Activated CD4-positive, alpha-beta T cell treated with anti-CD3 and anti-CD28 coated beads for 24 hours (primary cell): ENCODE measurements at places on chromosomes 3 and 15.

GRCh38 chr3:15361494-15362214 is 29.3 kb upstream of the SH3BP5 start:
- peak; percentile 39 for DNase-seq

DNA sequence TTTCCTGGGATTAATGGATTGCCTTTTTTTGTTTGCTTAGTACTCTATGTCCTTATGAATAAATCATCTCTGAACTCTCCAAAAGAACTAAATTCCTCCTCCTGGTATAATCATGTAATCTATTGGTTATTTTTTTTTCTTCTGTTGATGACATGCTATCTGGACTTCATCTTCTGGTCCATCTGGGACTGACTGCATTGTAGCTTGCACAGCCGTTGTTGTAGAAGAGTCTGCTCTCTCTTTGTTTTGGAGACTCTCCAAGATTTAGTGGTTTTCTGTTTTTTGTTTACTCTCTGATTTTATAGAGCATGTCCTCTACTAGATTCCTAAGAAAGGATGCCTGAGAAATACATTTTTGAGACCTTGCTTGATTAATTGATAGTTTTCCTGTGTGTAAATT is 19.1 kb downstream of the IREB2 start:
- DNase-seq: no peak

GRCh38 chr3:84978843-84979242 is 20.1 kb downstream of the CADM2 start:
- no peak for DNase-seq

- no peak for DNase-seq
These were observed 141.1 kb downstream of the FNDC3B start for GRCh38 chr3:172180473-172180872.

GRCh38 chr3:8767667-8768363 is 1.6 kb downstream of the OXTR start:
- no peak for DNase-seq

- DNase-seq: no peak
These were observed 16.1 kb upstream of the IL1RAP start for GRCh38 chr3:190497811-190498210.

GRCh38 chr3:61912158-61912557 is 350.8 kb downstream of the PTPRG start:
- DNase-seq: no peak

- no peak for DNase-seq
These were observed 163.3 kb downstream of the AKAP13 start for GRCh38 chr15:85543741-85544155.

GRCh38 chr15:45181491-45182285 is 6.1 kb downstream of the SHF start:
- DNase-seq: no peak

DNA sequence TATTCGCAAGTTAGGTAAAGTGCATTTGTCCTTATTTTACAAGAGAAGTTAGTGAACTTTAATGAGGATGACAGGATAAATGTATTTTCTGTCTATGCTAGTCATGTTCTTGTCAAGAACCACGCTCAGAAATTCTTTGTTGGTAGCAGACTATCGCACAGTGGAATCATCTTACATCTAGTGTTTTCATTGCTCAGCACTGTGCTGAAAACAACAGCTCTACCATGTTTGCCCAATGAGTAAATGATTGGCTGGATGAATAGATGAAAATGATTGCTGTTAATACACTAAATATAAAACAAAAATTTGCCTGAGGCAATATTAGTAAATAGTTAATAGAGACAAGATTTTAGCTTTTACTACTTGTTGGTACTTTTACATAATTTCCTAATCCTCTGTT is 265.3 kb upstream of the GOLIM4 start:
- no peak for DNase-seq

DNA sequence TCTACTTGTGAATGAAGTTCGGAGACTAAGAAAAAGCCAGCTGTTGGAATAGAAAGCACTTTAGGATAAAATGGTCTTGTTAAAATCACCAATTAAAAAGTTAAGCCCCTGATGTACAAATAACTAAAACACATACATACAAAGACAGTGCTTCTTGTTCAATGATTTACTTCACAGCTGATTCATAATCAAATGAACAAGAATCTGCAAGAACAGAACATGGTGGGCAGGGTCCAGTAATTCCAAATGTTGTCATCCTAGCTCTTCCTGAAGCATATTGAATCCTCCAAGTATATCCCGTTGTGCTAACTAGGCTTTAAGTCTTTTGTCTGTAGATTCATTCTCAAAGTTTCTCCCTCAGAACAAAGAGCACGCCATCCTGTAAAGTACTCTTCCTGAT is 24.5 kb downstream of the NIT2 start:
- no peak for DNase-seq

DNA sequence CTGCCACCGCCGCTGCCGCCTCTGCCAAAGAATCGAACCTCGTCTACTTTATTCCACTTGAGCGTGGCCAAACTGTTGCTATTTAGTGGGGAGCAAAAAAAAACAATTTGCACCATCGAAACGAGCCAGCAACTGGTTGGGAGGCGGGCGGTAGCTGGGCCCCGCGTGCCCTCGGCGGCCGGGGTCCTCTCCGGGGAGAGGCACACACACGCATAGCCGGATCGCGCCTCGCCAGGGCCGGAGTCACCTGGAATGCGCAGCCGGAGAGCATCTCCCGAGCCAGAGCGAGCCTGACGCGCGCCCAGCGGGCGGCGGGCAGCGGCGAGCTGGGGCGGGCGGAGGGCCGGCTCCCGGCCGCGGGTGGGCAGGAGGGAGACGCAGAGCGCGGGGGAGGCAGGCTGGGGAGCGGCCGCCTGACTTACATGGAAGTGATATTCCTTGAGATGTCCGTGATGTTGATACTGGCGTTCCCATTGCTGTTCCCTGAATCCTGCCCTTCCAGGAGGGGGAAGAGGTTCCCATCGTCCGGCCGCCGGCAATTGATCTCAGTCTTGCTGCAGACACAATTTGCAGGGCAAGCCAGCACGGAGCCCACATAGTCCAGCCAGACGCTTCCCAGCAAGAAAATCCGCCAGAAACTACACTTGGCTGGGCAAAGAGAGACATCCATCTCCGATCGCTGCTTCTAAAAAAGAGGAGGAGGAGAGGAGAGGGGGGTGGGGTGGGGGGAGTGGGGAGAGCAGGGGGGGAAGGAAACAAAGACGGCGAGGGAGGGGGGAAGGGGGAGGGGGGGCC is 858 bp downstream of the NTRK3 start:
- no peak for DNase-seq

GRCh38 chr3:141012571-141012970 is 38.6 kb upstream of the SPSB4 start:
- DNase-seq: no peak

GRCh38 chr3:57370341-57370740 is 77.9 kb upstream of the ASB14 start:
- DNase-seq: no peak

- DNase-seq: peak; percentile 42
These were observed 48.7 kb downstream of the COL8A1 start for GRCh38 chr3:99686955-99687612.

GRCh38 chr3:46163556-46164041 is 44.5 kb downstream of the CCR1 start:
- DNase-seq: no peak

- no peak for DNase-seq
These were observed 20.2 kb upstream of the CXCR6 start for GRCh38 chr3:45922950-45923590.

DNA sequence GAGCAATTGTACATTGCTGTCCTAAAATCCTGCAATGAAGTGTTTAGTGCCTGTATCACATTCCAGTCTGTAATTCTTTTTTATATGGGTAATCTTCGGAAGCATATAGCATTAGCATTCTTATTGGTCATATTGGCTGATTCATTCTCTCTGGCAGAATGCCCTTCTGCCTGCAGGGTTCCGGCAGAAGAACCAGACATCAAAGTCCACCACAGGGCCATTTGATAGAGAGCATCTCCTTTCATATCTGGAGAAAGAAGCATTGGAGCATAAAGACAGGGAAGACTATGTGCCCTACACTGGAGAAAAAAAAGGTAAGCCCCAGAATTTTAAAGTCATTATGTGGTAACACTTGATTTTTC is 39.6 kb downstream of the TMOD3 start:
- no peak for DNase-seq

DNA sequence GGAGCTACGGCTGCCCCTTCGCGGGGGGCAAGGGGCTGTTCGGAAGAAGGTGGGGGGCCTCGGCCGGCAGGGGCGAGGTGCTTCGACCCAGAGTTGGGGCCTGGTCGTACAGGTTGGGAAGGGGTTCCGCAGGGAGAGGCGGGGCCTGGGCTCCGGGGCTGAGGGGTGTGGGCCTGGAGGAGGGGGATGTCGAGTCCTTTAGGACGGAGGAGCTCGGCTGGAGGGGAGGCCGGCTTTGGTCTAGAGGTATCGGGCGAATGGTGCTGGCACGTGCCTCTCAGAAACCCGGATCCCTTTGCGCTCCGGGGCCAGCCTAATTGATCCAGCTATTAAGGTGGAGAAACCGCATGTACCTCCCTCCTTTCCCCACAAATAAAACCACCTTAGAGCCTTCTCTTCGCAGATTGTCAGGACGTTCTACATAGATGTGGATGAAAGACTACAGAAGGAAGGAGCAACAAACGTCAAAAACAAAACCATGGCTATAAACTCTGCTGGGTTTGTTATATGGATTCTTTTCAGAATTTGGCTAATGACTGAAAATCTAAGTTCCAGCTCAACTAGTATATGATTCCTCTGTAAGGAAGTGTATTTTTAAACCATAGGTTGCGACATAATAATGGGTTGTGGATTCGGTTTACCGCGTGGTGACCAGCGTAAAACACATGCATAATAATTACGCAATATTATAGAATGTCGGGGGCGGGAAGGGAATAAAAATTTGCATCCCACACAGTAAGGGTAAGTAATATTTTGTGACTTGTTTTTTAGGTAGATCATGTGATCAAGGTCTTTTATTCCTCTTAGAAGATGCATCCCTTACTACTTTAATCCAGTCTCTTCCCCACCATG is 644 bp upstream of the NGLY1 start:
- no peak for DNase-seq

GRCh38 chr3:153244961-153245360 is 82.9 kb downstream of the RAP2B start:
- DNase-seq: no peak

DNA sequence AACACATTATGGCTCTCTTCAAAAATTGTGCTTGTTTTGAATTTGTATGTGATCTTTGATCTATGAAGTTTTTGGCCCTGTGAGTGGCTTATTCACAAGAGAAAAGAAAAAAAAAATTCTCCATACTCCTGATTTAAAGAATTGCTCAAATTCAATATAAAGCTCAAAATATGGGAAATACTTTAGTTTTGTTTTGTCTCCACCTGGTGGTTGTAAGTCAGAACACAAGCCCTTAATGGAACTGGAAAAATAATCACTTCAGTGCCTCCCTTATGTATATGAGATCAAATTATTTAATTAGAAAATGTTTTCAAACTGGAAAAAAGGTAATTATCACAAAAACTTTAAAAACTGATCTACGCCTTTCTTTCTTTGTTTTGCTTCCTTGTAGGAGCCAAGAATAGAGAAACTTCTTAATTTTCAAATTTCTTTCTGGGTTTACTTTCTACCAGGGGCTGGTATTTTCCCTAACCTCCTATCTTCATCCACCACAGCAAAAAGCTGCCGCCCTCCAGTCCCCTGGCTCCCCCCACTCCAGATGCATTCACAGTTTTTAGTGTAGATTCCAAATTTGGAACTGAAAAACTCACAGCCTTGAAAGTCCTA is 50.6 kb downstream of the SERP1 start:
- DNase-seq: peak; percentile 7

GRCh38 chr15:89211678-89212170 is 9.7 kb downstream of the RLBP1 start:
- no peak for DNase-seq

GRCh38 chr3:12370758-12371157 is 81.9 kb downstream of the PPARG start:
- no peak for DNase-seq

- DNase-seq: no peak
These were observed 84.7 kb upstream of the LMCD1 start for GRCh38 chr3:8416965-8417364.

GRCh38 chr3:4011166-4011565 is 211.9 kb downstream of the LRRN1 start:
- no peak for DNase-seq

GRCh38 chr3:111311709-111312235 is 230.2 kb upstream of the CD96 start:
- no peak for DNase-seq

GRCh38 chr3:13040361-13041074 is 32.7 kb downstream of the IQSEC1 start:
- DNase-seq: peak; percentile 15

GRCh38 chr3:191085091-191085490 is 114.0 kb upstream of the OSTN start:
- no peak for DNase-seq

DNA sequence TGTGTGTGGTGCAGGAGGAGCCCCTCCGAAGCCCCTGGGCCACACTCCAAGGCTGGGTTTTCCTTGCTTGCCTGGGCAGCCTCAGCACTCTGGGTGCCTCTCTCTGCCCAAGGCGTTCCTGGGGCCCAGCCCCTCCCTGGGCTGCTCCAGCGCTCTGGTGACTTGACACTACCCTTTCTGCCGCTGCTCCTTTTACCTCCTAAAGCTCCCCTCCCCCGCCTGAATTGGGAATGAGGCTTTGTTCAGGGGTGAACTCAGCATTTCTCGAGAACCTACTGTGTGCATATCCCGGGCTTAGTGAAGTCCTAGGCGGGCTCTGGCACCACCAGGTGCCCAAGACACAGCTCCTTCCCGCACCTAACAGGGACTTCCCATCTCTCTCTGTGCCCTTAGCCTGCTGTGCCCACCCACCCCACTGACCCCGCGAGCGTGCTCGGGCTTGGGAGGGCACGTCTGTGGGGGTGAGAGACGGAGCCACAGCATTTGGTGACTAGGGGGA is 1.2 kb upstream of the BAHD1 start:
- no peak for DNase-seq

GRCh38 chr15:43204016-43204901 is 16.6 kb downstream of the EPB42 start:
- DNase-seq: peak; percentile 9

DNA sequence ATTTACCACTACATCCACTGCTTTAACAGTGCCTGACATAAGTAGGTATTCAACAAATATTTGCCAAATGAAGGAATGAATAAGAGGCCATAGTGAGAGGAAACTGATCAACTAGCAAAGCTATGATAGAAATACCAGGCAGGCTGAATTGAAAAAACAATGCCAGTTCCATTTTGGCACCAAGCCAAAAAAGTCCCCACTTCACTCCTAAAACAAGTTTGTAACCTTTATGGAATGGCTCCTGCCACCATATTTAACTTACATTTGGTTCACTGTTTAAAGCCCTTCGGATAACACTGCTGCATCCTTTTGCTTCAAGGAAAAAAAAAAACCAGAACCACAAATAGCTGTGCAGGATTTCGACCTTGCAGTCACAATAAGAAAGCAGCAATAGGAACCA is 166.1 kb downstream of the FRMD5 start:
- no peak for DNase-seq
